ENCODE measurements at places on chromosomes 3 and 15.

DNA sequence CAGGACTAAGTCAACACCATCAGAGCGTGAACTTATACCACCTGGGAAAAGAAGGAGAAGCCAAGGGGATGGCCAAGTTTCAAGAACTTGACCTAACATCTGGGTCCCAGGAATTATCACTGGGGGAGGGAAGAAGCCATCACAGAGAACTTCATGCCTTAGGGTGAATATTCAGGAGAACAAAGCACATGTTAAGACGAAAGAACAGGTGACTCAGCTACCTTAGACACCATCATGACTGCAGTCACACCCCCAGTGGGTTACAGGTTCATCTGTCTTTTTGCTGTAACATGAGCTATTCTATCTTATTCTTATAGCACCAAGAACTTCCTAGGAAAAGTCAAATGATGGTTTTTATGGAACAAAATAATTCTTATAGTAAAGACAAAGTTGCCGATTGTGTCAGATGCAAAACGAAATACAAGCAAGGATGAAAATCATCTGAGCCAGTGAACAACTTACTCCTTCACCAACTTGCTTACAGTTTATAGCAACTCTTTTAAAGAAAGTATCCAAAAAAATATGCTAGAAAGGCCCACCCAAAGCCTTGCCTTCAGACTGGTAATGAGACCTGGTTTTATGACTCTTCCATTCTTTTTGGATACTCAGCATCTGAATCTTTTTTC lies 72.0 kb downstream of the TPRA1 start:
- DNase-seq: no peak

- no peak for DNase-seq
Measured at GRCh38 chr3:66297260-66297873, 76.6 kb downstream of the SLC25A26 start.

- DNase-seq: peak; percentile 14
Measured at GRCh38 chr15:67090297-67091070, 25.1 kb downstream of the SMAD3 start.

- no peak for DNase-seq
Measured at GRCh38 chr3:108202834-108203233, 19.4 kb downstream of the IFT57 start.

GRCh38 chr3:2793987-2794386 lies 316.2 kb downstream of the IL5RA start:
- no peak for DNase-seq

- DNase-seq: no peak
Measured at GRCh38 chr15:50051811-50052419, 67.1 kb downstream of the ATP8B4 start.

DNA sequence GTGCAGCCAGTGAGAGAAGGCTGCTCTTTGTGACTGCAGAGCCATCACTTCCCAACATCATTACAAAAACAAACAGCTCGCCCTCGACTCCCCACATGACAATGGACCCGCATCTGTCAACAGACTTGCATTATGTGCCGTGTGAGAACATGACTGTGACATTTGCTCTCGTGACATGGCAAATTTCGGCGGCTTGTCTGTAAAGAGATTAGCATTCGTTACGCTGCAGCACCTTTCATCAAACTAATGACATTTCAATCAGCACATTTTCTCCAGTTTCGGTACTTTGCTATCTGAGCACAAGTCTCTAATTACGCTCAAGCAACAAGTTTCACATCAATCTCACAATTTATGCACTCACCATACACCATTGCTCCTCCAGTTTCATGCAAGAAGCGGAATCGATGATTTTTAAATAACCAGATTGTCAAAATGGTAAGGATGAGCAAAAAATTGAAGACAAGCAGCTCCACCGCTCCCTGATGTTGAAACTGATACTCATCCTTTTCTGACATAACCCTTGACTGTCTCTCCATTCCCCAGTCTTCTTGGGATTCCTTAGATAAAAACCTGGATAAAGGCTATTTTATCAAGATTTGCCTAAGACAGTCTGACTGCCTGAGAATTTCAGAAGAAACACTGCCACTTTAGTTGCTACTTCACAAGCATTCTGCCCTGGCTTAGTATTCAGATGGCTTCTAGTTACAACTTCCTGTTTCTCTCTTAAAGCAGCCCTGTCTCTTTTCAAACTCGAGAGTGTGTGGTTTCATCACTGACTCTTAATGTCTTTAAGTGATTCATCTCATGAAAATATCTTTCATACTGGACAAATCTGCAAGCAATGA lies at the start of gene SLC9A9:
SLC9A9 (minus strand) TSS at position 682 of the 845 bp plus-strand sequence; CDS start at position 536, 146 bp downstream.
- DNase-seq: no peak

- DNase-seq: peak; percentile 56
Measured at GRCh38 chr15:51162865-51163762, 68.4 kb upstream of the TNFAIP8L3 start.
